ENCODE measurements at places on chromosomes 5 and 9. TPM values are rescaled to one million over a fixed set of nuclear protein-coding genes. Genes with fewer than 3 reads are reported as not detected.

SVEP1 gene
- total RNA-seq: 9.9 TPM

DNA sequence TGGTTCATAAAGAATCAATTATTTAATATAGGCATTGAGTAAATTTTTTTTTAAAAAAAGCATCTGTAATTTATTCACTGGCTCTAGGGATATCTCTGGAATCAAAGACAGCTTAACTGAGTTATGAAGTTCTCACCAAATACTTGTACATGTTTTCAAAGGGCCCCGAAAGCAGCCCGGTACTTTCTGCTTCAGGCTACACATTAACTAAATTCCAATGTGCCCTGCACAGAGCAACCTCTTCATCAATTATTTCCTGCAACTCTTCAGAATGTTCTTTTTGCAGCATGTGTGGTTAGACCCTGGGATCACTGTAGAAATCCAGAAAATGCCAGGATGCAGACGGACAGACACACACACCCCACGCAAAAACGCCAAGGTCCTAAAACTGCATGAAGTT lies 209.0 kb downstream of the EFNA5 start:
- no peak for DNase-seq

DNA sequence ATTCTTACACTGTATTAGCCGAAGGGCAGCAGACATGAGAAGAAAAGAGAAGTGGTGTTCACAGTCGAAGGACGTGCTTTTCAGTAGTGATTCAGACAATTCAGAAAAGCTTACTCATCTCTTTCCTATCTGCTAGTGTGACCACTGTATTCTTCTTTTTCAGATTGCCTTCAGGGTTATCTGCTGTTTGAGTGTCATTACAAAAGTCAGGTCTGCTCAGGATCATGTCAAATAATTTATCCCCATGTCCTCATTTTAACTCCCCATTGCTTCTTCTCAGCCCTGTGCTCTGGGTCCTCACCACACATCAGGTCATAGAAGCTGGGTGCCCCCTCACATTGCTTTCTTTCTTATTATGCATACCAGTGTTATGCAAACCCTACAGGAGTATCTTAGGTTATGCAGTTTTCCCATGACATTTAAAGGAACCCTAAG lies 394.0 kb downstream of the CETN3 start:
- DNase-seq: peak; percentile 16

- peak; percentile 98 for DNase-seq
These were observed at the start of gene RGMB for GRCh38 chr5:98773464-98774191. Gene RGMB, plus strand, starts transcription at chr5:98773663. Its CDS starts 408 bp downstream, at chr5:98774071.

DNA sequence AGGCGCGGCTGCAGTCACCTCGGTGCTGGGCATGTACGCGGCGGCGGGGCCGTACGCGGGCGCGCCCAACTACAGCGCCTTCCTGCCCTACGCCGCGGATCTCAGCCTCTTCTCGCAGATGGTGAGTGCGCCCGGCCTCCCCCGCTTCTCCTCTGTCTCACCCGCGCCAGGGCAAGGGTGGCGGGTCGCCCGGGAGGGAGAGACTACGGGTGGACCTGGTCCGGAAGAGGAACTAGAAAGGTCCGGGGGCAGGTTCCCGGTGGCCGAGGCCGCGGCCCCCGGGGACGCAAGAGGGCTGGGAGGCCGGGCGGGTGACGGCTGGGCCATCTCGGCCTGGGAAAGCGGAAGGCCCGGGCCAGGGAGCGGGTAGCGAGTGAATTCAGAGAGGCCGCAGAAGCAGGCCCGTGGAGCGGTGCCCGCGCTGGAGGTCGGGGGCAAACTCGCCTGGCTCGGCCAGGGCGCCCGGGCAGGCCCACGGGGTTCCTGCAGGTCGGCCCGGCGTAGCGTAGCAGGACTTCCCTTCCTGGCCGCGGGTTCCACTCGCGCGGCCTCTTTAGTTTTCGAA lies 711 bp downstream of the IRX1 start:
- peak; percentile 50 for DNase-seq

DNA sequence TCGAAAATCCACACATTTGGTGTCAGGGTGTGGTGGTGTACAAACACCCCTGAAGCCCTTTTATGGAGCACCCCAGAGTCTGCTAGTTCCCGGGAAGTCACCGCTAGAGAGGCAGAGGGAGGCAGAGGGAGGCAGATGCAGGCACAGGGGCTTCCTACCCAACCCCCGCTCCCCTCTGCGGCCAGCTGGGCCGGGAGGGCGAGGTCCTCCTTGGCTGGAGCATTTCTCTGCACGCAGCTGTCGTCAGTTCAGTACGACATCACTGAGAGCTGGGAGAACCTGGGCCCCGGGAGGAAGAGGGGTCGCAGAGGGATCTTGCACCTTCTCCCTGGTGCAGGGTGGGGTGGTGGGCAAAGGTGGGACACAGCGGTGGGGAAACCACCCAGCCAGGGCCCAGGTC lies 15.8 kb upstream of the UBAC1 start:
- DNase-seq: no peak

- DNase-seq: no peak
These were observed 201.3 kb downstream of the MCTP1 start for GRCh38 chr5:95083606-95084005.

- DNase-seq: peak; percentile 44
These were observed 388.2 kb downstream of the FAM170A start for GRCh38 chr5:120017513-120017912.

CCL19 gene
- total RNA-seq: not detected
